Keratinocyte (primary cell): ENCODE measurements at places on chromosomes 11 and 22. TPM values are rescaled to one million over a fixed set of nuclear protein-coding genes. Genes with fewer than 3 reads are reported as not detected.

DNA sequence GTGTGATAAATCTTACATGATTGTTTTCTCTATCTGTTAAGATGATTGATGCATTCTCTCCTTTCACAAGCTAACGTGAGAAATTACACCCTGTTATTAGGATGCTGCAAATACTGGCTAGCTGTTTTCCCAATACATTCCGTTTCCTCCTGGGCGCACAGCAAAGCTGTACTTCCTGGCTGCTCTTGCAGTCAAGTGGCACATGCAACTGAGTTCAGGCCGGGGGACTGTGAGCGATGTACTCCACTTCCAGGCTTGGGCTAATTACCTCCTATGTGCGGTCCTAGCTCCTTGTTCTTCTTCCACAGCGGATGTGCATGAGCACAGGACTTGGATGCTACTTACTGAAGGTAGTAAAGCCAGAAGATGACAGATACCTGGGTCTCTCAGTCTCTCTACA lies 234.9 kb upstream of the SESN3 start:
- no peaks in the 10 kb centered on the region for H3K4me1 ChIP-seq
- H3K27ac ChIP-seq = no peak overlapping the region
- no peaks in the 10 kb centered on the region for H3K36me3 ChIP-seq
- DNase-seq = no peak
- H3K27me3 ChIP-seq = no peaks in the 10 kb centered on the region
- no peak overlapping the region for H3K4me3 ChIP-seq

The TOP3B gene
- polyA plus RNA-seq = 13.8 to 14.8 TPM (median 13.9 TPM) in 3 replicates

- no peak overlapping the region for H3K27ac ChIP-seq
- no peaks in the 10 kb centered on the region for H3K27me3 ChIP-seq
- no peak overlapping the region for H3K4me3 ChIP-seq
- no peak for DNase-seq
- H3K4me1 ChIP-seq = peaks cover 5% of the 10 kb centered on the region
Measured at GRCh38 chr11:47369676-47370075, 8.7 kb downstream of the SPI1 start.

GRCh38 chr11:128470081-128470480 lies 117.3 kb downstream of the ETS1 start:
- no peak overlapping the region for H3K4me3 ChIP-seq
- no peak overlapping the region for H3K27ac ChIP-seq
- H3K4me1 ChIP-seq = peaks cover 12% of the 10 kb centered on the region
- DNase-seq = no peak

GRCh38 chr22:37358917-37359316 lies 68.4 kb downstream of the ELFN2 start:
- H3K4me3 ChIP-seq = no peak overlapping the region
- DNase-seq = no peak
- no peaks in the 10 kb centered on the region for H3K36me3 ChIP-seq
- peaks cover 35% of the 10 kb centered on the region for H3K27me3 ChIP-seq
- H3K27ac ChIP-seq = no peak overlapping the region

- DNase-seq = no peak
- H3K36me3 ChIP-seq = no peaks in the 10 kb centered on the region
- H3K4me3 ChIP-seq = no peak overlapping the region
- no peak overlapping the region for H3K27ac ChIP-seq
- H3K27me3 ChIP-seq = no peaks in the 10 kb centered on the region
- no peaks in the 10 kb centered on the region for H3K4me1 ChIP-seq
Measured at GRCh38 chr11:15189641-15190365, 75.1 kb downstream of the INSC start.

The MB gene
- polyA plus RNA-seq = not detected in 3 replicates

DNA sequence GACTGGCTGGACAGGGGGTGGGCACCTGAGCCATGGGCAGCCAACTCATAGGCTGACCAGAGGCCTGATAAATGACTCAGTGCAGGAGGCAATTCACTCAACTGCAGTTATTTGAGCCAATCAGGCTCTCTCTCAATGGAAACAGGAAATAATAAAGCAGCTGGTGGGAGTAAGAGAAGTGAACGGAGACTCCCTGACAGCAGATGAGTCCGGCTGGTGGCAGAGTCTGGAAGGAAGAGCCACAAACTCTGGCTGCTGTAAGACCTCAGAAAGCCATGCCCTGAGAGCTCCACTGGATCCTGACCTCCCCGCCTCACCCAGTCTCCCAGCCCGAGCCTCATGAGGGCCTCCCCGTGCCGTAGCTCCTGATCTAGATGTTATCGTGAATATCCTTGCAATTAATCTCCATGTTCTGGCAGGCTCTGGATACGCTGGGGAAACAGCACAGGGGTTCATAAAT lies 69.8 kb downstream of the TRIM29 start:
- H3K36me3 ChIP-seq = no peaks in the 10 kb centered on the region
- no peak overlapping the region for H3K27ac ChIP-seq

GRCh38 chr11:12702999-12703453 lies 28.8 kb downstream of the TEAD1 start:
- H3K4me1 ChIP-seq = peaks cover 32% of the 10 kb centered on the region
- H3K27ac ChIP-seq = peak overlapping the region; percentile 15
- H3K4me3 ChIP-seq = no peak overlapping the region

- no peak overlapping the region for H3K27ac ChIP-seq
- peaks cover 77% of the 10 kb centered on the region for H3K27me3 ChIP-seq
- H3K4me1 ChIP-seq = peaks cover 2% of the 10 kb centered on the region
- no peaks in the 10 kb centered on the region for H3K36me3 ChIP-seq
- H3K4me3 ChIP-seq = no peak overlapping the region
- no peak for DNase-seq
Measured at GRCh38 chr11:17720796-17721171, 1.4 kb downstream of the MYOD1 start.

The TECTA gene
- 0.10 to 0.21 TPM (median 0.17 TPM) in 3 replicates for polyA plus RNA-seq

DNA sequence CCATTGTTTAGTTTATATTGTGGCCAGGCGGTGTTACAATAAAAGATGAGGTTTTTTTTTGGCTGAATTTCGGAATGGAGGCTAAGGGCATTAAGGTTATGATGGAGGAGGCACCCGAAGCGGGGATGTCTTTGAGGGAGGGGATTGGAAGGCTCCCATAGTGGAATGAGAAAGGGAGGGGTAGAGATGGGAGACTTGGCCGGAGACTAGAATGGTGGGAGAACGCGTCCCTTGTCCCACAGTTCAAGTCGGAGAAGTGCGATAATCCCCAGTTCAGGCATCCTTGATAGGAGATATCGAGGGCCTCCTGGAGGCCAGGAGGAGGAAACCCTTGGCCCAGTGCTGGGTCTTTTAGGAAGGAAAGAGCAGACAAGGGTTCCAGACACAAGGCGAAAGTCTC lies 21.6 kb downstream of the ZNF195 start:
- no peaks in the 10 kb centered on the region for H3K27me3 ChIP-seq
- H3K4me3 ChIP-seq = no peak overlapping the region
- H3K27ac ChIP-seq = no peak overlapping the region
- peaks cover 25% of the 10 kb centered on the region for H3K36me3 ChIP-seq
- no peaks in the 10 kb centered on the region for H3K4me1 ChIP-seq

GRCh38 chr11:14054116-14055107 lies 91.9 kb downstream of the SPON1 start:
- no peaks in the 10 kb centered on the region for H3K27me3 ChIP-seq
- peaks cover 3% of the 10 kb centered on the region for H3K4me1 ChIP-seq
- no peak overlapping the region for H3K27ac ChIP-seq
- no peak overlapping the region for H3K4me3 ChIP-seq

The ANGPTL5 gene
- 0.03 TPM in 1 of 3 replicates, not detected in the others for polyA plus RNA-seq

DNA sequence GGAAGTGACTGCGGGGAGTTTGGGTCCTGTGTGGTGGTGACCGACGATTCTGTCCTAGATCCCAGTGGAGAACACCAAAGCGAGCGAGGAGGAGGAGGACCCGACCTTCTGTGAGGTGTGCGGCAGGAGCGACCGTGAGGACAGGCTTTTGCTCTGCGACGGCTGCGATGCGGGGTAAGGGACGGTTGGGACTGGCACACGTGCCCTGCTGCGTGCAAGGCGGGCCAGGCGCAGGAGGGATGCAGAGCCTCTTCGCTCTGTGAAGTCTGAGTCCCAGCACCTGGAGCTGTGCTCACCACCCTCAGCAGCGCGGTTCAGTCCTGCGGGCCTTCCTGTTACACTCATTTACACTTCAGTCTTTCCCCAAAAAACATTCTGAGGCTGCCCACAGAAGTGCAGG lies 16.2 kb downstream of the PHRF1 start:
- no peak overlapping the region for H3K27ac ChIP-seq
- H3K4me1 ChIP-seq = no peaks in the 10 kb centered on the region
- no peak overlapping the region for H3K4me3 ChIP-seq
- H3K36me3 ChIP-seq = peaks cover 57% of the 10 kb centered on the region
- no peak for DNase-seq
- no peaks in the 10 kb centered on the region for H3K27me3 ChIP-seq

GRCh38 chr11:69142895-69143294 lies 12.8 kb upstream of the SMIM38 start:
- no peaks in the 10 kb centered on the region for H3K27me3 ChIP-seq
- H3K27ac ChIP-seq = no peak overlapping the region
- H3K4me3 ChIP-seq = no peak overlapping the region
- peaks cover 2% of the 10 kb centered on the region for H3K4me1 ChIP-seq
- DNase-seq = no peak

The APLP2 gene
- polyA plus RNA-seq = 376 to 561 TPM (median 531 TPM) in 3 replicates

DNA sequence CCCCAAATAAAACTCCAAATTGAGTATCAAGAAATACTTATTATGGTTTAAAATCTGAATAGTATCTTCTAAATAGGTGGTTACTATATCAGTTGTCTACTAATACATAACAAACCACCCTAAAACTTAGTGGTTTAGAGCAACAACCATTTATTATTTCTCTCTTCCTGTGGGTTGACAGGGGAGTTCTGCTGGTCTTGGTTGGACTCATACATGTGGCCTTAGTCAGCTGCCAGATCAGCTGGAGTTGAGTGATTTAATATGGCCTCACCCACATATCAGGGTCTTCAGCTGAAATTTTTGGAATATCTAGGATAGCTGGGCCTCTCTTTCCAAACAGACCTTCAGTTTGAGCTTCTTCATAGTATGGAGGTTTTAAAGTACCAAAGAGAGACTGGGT lies 34.5 kb downstream of the C11orf65 start:
- DNase-seq = no peak
- H3K36me3 ChIP-seq = no peaks in the 10 kb centered on the region
- H3K4me1 ChIP-seq = peaks cover 5% of the 10 kb centered on the region
- no peak overlapping the region for H3K27ac ChIP-seq

DNA sequence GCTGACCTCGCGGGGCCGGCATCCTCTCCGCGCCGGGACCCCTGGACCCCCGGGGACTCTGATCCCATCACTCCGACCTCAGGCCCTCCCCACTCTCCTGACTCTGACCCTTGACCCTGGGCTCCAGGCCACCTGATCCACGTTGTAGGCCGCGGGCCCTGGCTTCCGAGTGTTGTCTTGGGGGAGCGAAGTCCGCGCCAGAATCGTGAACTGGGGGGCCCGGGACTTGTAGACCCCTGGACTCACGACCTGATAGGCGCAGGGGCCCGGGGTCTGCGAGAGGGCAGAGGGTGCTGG lies 716 bp upstream of the TYMP start:
- H3K4me3 ChIP-seq = peak overlapping the region; percentile 50
- peaks cover 11% of the 10 kb centered on the region for H3K27me3 ChIP-seq
- no peak for DNase-seq
- H3K27ac ChIP-seq = peak overlapping the region; percentile 68
- no peaks in the 10 kb centered on the region for H3K36me3 ChIP-seq

The TUBA8 gene
- 0.35 to 0.49 TPM (median 0.41 TPM) in 3 replicates for polyA plus RNA-seq

- no peak for DNase-seq
- H3K4me3 ChIP-seq = no peak overlapping the region
- H3K36me3 ChIP-seq = no peaks in the 10 kb centered on the region
- H3K27ac ChIP-seq = no peak overlapping the region
Measured at GRCh38 chr11:76410851-76411357, 29.8 kb downstream of the GVQW3 start.

The OR6A2 gene
- 0.05 to 0.09 TPM in 2 of 3 replicates, not detected in the other for polyA plus RNA-seq

The ABCG4 gene
- polyA plus RNA-seq = 0.14 to 0.27 TPM (median 0.21 TPM) in 3 replicates

DNA sequence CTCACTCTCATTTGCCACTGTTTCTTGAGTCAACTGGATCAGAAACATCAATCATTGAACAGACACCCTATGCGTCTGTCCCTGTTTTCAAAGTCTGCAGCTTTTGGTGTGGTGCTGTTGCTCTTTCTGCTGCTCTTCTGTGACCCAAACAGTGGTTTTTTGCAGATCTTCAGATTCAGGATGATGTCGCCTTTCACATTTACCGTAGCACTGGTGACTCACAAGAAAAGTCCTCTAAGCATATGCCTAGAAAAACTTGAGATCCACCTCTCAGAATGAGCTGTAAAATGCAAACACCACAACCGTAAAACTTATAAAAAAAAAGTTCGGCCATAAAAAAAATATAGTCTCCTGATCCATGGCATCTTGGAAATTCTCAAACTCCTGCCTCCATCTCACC lies 400.4 kb downstream of the NTM start:
- no peaks in the 10 kb centered on the region for H3K4me1 ChIP-seq
- H3K36me3 ChIP-seq = no peaks in the 10 kb centered on the region
- H3K27me3 ChIP-seq = no peaks in the 10 kb centered on the region
- no peak overlapping the region for H3K4me3 ChIP-seq
- no peak for DNase-seq
- no peak overlapping the region for H3K27ac ChIP-seq

The MS4A7 gene
- not detected in 3 replicates for polyA plus RNA-seq

DNA sequence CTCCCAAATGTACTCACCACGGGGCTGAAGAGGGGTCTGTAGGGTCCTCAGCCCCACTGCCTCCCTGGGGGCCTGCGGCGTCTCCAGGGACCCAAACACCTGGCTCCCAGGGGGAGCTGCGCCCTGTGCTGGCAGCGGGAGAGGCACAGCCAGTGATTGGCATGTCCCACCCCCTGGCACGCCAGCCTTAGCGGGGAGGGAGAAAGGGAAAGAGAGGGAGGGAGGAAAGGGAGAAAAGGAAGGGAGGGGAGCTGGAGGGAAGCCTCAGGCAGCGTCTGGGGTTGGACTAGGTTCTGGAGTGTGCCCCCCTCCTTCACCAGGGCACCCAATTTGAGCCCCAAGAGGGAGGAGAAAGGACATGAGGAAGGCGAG lies at the start of gene CHRM1:
CHRM1 (minus strand) TSS at position 163 of the 372 bp plus-strand sequence. CDS start 10,263 bp downstream, outside the sequence.
- peaks cover 60% of the 10 kb centered on the region for H3K27me3 ChIP-seq
- peaks cover 18% of the 10 kb centered on the region for H3K4me1 ChIP-seq
- no peaks in the 10 kb centered on the region for H3K36me3 ChIP-seq
- H3K27ac ChIP-seq = no peak within 1 kb of the TSS

The RAG2 gene
- not detected in 3 replicates for polyA plus RNA-seq

The ESAM gene
- 0.04 TPM in 2 of 3 replicates, not detected in the other for polyA plus RNA-seq

The FOLR2 gene
- polyA plus RNA-seq = not detected in 3 replicates
